ENCODE measurements at places on chromosomes 16 and 17. TPM values are rescaled to one million over a fixed set of nuclear protein-coding genes. Genes with fewer than 3 reads are reported as not detected.

GRCh38 chr16:188674-189073 lies 8.4 kb downstream of the HBQ1 start:
- no peak for DNase-seq

DNA sequence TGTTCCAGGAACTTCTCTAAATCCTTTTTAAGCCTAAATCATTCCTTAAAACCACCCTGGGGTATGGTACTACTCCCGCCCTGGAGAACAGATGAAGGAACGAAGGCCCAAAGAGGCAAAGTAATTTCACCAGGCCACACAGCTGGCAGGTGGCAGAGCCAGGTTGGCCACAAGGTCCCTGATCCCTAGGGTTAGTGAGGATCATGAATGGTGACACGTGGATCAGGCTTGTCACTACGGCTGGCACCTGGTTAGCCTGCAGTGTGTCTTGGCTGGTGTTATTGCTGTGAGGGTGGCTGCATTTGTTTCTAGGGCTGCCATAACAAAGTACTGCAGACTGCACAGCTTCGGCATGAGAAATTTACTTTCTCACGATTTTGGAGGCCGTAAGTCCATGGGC lies 26.0 kb upstream of the ZNF423 start:
- DNase-seq, result no peak

GRCh38 chr17:42133461-42134041 lies 10.9 kb downstream of the HSPB9 start:
- DNase-seq, result no peak

The SERPINF2 gene
- 582 TPM for total RNA-seq

The ZG16B gene
- 0.79 TPM for total RNA-seq

All from liver (tissue), 10 donors.